Fibroblast of skin of right quadriceps (primary cell): ENCODE measurements at places on chromosomes 16 and 17.

- peak; percentile 24 for DNase-seq
These were observed 59.4 kb downstream of the NUP93 start for GRCh38 chr16:56789360-56789759.

DNA sequence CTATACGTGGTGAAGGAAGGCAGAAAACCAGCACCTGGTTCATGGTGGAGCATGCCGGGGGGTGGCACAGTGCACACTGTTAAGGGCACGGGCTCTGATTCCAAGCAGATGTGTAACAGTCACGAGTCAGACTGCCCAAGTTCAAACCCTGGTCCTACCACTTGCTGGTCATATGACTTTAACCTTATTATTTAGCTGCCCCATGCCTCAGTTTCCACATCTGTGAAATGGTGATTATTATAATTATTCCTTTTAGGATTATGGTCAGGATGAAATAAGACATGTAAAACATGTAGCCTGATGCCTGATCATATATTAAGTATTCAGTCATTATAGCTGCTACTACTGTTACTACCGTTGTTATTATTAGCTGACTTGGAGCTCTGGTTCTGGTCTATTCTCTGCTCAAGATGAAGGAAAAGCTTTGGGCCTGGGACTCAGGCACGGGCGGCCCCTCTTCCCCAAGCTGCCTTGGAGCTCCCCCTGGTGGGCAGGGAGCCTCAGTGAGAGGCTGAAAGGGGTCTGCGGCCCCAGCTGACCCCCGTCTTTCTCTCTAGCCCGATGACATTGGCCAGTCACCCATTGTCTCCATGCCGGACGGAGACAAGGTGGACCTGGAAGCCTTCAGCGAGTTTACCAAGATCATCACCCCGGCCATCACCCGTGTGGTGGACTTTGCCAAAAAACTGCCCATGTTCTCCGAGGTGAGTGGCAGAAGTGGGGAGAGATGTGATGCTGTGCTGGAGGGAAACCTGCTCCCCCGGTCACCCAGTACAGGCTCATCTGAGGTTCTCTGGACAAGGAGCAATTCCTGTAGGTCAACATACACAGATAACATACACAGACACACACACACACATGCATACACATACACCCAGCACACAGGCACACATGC is 14.0 kb downstream of the NR1D1 start:
- DNase-seq, result no peak

- peak; percentile 13 for DNase-seq
These were observed 431 bp downstream of the SLFN11 start for GRCh38 chr17:35372846-35373533.

DNA sequence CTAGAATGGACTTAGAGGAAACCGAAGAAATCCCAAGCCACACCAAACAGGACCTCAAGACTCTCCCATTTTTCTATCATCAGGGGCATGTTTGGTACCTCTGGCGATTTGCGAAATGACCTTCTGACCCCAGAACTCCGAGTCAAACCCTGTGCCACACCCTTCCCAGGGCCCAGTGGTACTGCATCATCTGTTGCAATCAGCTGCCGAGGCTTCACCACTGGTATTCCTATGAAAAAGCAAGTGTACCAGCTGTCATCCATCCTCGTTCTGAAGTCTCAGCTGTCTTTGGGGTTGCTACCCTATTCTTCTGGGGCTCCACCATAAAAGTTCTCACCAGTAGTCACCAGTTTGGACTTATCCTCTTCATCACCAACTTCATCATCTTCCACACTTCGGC is 2.3 kb upstream of the RSKR start:
- no peak for DNase-seq

DNA sequence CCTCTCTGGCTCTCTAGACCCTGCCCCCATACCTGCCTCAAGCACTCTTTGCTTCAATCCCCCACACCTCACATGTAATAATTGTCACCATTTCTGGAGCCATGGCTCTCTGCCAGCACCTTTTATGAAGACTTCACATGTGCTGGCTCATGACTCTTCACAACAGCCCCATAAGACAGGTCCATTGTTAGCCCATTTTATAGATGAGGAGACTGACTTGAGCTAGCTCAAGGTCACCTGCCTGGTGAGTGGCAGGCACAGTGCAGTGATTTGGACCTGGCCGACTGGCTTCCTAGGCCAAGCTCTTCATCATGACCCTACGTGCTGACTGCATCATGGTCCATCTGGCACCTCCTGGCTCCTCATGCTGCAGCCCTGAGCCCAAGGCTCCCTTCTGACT is 25.0 kb downstream of the FAM20A start:
- DNase-seq, result no peak

- DNase-seq, result no peak
These were observed 27.5 kb downstream of the WSB1 start for GRCh38 chr17:27321372-27321771.

DNA sequence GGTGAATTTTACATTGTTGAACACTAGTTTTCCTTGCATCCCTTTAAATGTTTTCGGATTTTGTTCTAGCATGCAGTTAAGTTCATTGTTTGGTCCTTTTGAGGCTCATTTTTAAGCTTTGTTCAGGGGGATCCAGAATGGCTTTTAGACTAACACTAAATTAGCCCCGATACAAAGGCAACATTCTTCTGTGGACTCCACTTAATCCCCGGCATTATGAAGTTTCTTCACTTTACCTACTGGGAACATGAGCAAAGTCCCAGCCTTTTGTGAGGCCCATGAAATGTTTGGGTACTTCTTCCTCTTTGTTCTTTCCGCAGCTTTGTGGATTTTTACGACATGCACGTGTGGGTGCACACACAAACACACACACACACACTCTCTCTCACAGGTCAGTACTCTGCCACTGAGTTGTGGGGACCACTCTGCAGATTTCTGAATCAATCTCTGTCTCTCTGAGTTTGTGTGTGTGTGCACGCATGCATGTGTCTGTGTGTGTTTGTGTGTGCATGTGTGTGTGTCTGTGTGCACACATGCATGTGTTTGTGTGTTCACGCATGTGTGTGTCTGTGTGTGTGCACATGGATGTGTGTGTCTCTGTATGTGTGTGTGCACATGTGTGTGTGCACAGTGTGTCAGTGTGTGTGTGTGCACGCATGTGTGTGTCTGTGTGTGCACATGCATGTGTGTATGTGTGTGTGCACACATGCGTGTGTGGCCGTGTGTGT is 240.4 kb upstream of the TNRC6C start:
- DNase-seq, result no peak

- DNase-seq, result no peak
These were observed 309.0 kb downstream of the CDH13 start for GRCh38 chr16:82935766-82936165.

DNA sequence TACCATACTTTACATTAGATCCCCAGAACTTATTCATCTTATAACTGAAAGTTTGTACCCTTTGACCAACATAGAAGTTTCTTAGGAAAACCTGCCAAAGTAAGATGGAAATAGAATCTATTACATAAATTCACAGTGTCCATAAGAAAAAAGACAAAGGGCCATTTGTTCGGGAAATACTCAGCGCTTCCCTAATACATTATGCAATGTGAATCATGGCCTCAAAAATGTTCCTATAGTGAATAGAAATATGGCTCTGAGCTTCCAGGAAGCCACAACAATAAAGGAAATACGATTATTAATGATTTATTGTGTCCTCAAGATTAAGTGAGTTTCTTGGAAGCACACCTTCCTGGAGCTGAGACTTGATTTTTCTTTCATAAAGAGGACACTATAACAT is 51.5 kb downstream of the GPRC5B start:
- no peak for DNase-seq

GRCh38 chr16:23594186-23594585 is 1.9 kb downstream of the NDUFAB1 start:
- no peak for DNase-seq

GRCh38 chr16:30157214-30157613 is 26.2 kb upstream of the CORO1A start:
- DNase-seq, result no peak

DNA sequence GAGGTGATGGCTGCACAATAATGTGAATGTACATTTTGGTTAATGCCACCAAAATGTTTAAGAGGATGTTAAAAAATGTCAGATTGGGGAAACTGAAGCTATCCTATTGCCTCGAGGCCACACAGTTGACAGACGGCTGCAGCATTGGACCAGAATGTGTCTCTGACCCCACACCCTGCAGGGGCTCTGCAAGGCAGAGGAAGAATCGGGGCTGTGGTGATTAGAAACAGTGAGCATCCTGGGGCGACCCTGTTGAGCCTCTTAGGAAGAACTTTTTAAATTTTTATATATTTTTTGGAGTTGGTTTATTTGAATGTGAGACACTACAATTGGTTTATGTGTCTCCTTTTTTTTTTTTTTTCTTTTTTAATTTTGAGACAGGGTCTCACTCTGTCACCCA is 15.0 kb upstream of the ADORA2B start:
- DNase-seq, result no peak

- DNase-seq, result no peak
These were observed at the start of gene MYO15A for GRCh38 chr17:18108401-18109312. TSS of gene MYO15A (plus strand) at chr17:18108756. CDS start at chr17:18118801, 10,045 bp downstream.

DNA sequence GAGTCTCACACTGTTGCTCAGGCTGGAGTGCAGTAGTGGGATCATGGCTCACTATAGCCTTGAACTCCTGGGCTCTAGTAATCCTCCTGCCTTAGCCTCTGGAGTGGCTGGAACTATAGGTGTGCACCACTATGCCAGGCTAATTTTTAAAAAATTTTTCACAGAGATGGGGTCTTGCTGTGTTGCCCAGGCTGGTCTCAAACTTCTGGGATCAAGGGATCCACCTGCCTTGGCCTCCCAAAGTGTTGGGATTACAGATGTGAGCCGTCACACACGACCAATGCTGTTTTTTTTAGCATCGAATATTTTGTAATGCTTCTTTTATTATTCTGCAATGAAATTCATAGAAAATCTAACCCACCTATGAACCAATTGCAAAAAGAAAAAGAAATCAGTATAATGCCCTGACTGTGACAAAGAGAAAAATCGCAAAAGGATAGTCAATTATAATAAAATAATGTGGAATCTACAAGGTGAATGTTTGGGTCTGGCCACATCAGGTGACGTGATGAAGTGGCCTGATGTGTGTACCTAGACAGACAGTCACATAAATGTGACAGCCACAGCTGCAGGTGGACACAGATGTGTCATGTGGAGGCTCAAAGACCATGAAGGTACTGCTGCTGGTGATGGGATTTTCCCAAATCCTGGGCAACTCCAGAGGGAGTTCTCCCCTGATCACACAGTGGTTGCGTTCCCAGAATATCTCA is 33.6 kb upstream of the ZCCHC14 start:
- DNase-seq, result no peak

DNA sequence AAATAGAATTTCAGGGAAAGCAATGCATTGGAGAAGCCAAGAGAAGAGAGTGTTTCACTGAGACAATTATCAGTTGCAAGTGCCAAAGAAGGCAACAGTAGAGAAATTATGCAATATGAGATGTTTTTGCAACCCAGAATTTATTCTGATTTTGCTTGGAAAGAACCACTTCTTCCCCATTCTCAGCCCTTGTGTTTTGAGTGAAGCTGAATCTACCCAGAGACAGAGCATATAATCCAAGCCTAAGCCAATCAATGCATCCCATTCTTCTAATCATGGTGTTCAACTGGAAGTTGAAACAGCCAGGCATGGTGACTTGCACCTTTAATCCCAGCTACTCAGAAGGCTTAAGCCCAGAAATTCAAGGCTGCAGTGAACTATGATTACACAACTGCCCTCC is 6.9 kb upstream of the SCNN1G start:
- no peak for DNase-seq

- DNase-seq, result peak; percentile 8
These were observed 38.2 kb upstream of the PIRT start for GRCh38 chr17:10875984-10876555.

DNA sequence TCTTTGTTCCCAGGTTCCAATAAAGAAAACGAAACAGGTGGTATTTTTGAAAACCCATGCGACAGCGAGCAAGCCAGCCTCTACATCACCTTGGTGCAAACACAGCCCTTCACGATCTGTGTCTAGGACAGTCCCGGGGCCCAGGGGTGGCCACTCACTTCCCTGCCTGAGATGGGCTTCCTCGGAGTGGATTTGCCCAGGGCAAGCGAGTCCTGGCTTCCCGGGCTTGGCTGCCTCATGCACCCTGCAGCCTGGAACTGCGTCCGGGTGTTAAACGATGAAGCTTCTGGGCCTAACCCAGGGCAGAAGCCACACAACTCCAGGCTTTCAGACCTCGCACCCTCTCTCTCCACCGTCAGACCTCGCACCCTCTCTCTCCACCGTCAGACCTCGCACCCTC is 66.0 kb downstream of the RPH3AL start:
- no peak for DNase-seq

DNA sequence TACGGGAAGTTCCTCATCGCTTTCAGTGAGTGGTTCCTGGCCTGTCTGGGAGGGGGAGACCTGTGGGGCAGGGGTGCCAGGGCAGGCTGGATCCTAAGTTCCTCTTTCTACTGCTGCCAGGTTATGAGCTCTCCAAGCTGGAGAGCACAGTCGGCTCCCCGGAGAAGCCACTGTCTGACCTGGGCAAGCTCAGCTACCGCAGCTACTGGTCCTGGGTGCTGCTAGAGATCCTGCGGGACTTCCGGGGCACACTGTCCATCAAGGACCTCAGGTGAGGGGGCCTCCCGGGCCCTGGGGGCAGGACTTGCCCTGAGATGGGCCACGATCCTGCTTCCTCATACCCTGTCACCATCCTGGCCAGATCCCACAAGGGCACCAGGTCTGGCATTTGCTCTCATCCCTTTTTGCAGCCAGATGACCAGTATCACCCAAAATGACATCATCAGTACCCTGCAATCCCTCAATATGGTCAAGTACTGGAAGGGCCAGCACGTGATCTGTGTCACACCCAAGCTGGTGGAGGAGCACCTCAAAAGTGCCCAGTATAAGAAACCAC is 5.1 kb downstream of the PRSS8 start:
- no peak for DNase-seq

DNA sequence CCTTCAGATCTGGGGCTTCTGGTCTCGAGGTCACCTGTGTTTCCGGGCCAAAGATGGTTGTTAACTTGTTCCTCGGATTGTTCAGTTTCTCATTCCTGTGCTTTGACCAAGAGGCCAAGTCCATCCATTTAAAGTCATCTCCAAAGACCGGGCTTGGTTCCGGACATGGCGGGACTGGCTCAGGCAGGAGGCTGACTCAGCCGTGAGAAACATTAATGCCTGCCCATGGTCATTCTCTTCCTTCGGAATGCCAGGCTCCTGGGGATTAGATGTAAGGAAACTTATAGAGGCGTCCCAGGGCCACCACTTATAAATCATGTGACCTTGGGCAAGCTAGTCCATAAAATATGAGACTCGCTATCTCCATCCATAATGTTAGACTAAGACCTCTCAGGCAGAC is 13.6 kb upstream of the NKD1 start:
- no peak for DNase-seq

- peak; percentile 97 for DNase-seq
These were observed 408.7 kb downstream of the SLC39A11 start for GRCh38 chr17:72683506-72684404.

- no peak for DNase-seq
These were observed 199.4 kb downstream of the TANC2 start for GRCh38 chr17:63165400-63165799.

- DNase-seq, result peak; percentile 49
These were observed 1.4 kb upstream of the VAMP2 start for GRCh38 chr17:8163978-8164814.
